ENCODE measurements at places on chromosomes 5 and 9.

GRCh38 chr9:114988962-114989599, 58.7 kb upstream of the TNFSF8 start:
- DNase-seq: peak; percentile 10

DNA sequence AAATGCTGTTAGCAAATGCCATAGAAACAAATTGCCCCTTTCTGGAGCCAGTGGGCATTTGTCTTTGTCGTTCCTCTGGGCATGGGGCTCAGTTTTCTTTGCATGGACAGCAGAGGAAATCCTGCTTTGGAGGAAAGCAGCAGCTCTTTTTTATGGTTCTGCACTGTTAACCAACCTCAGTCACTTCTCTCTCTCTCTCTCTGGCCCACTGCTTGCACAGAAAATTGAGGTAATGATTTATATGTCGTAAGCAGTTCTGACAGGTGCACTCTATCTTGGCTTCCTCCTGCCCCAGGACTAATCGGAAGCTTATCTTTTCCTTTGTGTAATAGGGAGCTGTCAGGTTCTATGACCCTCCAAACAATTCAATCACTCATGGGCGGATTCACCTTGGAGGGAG, 159.6 kb upstream of the GPR151 start:
- DNase-seq: no peak

DNA sequence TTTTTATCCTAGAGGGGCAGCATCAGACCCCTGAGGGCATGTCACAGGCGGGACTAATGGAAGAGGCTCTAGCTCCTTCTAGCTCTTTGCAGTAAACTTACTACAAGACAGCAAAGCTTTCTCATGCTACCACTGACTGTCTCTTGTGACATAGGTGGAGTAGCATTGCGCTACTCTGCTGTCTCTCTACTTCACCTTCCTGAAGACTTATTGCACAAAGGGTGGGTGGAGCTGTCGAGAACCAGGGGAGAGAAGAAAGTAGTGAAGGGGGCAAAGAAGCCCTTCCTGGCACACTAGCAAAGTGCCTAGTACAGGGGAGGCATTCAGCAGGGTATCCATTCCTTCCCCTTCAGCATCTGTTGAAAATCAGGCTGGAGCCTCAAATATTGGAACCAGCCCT, 36.1 kb upstream of the NEK6 start:
- no peak for DNase-seq

- DNase-seq: no peak
These were observed 18.5 kb downstream of the CCDC69 start for GRCh38 chr5:151205411-151205810.

GRCh38 chr5:32508806-32509805, 64.6 kb upstream of the ZFR start:
- no peak for DNase-seq

GRCh38 chr9:113991714-113992113, 86.4 kb downstream of the AMBP start:
- no peak for DNase-seq

DNA sequence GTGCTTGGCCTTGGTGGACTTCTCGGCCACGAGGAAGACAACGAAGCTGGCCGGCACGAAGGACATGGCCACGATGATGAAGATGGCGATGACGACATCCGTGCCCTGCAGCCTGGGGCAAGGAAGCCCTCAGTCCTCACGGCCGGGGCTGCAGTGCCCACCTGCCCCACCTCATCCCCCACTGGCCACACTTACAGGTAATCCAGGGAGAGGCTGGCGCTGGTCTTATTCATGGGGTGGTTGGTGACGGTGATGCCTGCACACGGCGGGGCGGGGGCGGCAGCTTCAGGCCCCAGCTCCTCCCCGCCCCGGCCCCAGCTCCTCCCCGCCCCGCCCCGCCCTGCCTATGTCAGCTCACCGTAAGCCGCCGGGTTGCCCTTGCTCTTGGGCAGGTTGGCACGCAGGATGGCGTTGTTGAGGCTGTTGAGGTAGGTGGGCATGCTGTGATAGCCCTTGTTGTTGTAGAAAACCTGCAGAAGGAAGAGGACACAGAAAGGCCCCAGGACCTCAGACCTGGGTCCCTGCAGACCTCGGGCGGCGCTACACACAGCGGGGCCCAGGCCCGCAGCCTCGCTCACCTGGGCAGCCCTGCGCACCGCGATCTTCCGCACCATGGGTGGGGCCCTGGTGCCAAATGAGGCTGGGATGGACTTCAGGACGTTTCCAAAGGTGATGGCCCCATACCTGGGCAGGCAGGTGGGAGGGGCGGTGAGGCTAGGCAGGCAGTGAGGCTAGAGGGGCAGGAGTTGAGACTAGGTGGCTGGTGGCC, 15.7 kb upstream of the CLIC3 start:
- DNase-seq: no peak

GRCh38 chr9:100352201-100352726, 478 bp downstream of the TEX10 start:
- peak; percentile 9 for DNase-seq

DNA sequence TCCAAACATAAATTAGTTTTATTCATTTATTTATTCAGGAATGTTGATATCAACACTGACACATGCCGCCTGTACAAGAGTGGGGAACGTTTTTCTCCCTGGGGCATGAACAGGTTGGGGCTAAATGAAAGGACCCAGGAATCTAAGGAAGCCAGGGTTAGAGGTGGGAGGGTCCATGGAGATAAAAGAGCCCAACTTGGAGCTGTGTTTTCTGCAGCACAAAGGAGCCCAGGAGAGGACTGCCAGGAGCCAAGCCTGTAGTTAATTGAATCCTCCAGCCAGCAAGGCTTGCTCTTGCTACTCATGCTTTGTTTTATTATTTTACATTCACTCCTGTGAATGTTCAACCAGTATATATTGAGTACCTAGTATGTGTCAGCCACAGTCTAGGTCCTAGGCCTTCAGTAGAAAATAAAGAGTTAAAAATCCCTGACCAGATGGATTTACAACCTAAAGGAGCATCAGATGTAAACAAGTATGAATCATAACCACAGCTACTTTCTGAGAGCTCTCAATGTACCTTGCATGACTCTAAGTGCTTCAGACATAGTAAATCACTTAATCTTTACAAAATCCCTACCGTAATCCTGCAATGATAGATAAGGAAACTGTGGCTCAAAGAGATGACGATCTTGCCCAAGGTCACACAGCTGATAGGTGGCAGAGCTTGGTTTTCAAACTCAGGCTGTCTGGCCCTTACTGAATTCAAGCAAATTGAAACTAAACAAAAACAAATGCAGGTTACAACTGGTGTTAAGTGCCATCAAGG, 69.8 kb downstream of the ASTN2 start:
- peak; percentile 86 for DNase-seq

DNA sequence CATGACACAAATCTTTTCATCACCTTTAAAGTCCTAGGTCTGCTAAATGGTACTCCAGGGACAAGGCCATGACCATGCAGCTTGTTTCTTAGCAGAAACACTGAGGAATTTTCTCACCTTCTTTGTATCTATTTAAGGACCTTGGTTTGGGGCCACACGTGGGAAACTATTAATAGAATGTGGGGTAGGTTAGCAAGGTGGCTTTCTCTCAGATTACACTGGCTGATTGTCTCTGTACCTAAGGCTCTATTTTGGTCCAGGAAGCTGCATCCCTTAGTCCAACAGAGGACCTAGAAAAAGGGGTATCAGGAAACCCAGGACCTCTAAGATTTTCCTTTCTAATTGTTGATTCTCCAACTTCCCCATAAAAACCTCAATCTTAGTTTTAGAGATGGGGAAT, 36.3 kb upstream of the FRMD3 start:
- DNase-seq: no peak

DNA sequence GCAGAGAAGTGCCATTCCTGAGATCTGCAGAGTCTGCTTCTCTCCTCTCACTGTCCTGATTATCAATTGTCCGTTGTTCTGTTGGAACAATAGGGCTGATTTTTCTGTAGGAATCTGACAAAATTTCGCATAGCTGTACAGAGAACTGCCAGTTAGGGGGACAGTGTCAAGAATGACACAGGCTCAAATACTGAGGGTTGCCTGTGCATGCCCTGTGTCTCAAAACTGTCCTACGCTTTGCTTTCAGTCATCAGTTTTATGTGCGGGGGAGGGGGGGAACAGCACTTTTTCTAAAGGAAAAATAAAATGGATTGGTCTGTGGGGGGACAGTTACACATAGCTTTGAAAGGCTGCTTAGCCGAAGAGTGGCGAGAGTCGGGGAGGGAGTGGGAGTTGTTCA, 248.6 kb downstream of the PDZD2 start:
- no peak for DNase-seq

DNA sequence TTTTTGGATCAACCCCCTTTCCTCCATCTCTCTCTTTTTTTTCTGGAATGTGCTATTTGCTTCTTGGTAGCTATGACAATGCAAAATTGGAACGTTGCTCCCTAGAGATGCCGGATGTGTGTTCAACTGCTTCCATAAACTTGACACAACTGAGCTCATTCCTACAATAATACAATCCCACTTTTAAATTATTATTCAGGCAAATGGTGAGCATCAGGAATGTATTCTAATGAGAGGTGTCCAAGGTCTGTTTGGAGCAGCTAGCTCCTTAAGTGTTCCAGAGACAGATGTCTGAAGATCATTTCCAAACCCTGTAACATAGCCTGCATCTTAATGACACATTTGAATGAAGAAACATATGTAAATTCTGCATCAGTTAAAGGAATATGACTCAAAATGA, 518.4 kb downstream of the TAF11L14 start:
- no peak for DNase-seq

DNA sequence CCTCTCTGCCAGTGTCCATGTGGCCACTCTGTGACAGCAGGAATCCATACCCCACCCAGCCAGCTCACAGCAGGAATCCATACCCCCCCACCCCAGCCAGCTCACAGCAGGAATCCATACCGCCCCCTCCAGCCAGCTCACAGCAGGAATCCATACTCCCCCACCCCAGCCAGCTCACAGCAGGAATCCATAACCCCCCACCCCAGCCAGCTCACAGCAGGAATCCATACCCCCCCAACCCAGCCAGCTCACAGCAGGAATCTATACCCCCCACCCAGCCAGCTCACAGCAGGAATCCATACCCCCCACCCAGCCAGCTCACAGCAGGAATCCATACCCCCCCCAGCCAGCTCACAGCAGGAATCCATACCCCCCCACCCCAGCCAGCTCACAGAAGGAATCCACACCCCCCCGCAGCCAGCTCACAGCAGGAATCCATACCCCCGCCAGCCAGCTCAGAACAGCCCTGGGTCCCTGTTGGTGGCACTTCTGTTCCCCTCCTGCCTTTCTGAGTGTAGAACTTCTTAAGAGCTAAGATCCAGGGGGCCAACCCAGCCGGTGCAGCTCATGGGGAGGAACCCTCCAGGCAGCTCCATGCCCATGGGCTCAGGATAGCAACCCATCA, 8.4 kb upstream of the RXRA start:
- no peak for DNase-seq

- no peak for DNase-seq
These were observed 123.6 kb upstream of the PITX1 start for GRCh38 chr5:135157421-135158313.

DNA sequence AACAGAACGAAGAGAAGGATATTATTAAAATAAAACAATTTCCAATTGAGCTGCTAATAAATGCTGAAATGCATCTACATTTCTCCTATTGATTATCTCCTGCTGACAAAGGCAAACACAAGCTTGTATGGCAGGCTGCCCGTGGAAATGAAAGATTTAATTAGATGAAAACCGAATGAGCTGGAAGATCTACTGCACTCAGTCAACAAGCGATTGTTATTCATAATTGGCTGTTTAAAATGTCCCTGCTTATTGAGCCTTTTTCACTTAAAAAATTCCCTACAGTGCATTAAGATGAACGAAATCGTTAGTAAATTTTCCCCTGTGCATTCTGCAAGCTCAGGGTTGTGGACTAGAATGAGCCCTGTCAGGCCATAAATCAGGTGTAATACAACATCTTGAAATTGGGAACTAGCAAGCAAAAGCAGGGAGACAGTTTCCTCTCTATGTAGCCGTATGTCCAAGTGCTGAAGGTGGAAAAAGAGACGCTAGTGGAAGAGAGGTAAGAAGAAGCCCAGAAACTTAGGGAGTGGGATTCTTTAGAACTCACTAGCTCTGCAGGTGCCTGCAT, 28.5 kb upstream of the KIF4B start:
- DNase-seq: no peak

DNA sequence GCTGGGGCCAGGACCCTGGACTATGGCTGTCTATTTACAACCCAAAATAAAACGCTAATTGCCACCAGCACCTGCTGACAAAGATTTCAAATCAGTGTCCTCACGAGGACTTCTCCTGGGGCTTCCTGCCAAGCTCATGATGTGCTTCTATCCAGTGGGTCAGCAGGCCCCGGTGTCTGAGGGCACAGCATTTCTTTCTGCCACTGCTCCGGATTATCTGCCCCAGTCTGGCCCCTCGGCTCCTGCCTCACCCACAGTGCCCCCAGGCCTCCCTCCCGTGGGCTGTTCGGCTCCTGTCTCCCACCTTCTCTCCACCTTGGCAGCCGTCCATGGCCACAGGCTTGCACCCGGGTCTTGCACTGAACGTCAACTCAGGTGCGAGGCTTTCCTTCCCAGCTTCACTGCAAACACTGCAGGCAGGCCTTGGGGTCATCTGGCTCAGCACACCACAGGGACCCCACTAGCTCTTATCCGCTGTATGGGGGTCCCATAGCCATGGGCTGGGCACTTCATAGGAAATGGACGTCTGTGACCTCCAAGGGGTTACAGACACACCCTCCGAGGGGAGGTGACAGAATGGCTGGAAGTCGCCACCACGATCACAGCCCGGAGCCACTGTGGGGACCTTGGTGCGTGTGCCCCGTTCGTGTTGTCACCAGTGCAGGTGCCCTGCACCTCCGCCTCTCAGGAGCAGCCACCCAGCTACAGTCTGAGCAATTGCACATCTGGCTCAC, 43.8 kb upstream of the FCN1 start:
- DNase-seq: no peak

GRCh38 chr9:134377976-134378375, 51.7 kb downstream of the RXRA start:
- DNase-seq: no peak

DNA sequence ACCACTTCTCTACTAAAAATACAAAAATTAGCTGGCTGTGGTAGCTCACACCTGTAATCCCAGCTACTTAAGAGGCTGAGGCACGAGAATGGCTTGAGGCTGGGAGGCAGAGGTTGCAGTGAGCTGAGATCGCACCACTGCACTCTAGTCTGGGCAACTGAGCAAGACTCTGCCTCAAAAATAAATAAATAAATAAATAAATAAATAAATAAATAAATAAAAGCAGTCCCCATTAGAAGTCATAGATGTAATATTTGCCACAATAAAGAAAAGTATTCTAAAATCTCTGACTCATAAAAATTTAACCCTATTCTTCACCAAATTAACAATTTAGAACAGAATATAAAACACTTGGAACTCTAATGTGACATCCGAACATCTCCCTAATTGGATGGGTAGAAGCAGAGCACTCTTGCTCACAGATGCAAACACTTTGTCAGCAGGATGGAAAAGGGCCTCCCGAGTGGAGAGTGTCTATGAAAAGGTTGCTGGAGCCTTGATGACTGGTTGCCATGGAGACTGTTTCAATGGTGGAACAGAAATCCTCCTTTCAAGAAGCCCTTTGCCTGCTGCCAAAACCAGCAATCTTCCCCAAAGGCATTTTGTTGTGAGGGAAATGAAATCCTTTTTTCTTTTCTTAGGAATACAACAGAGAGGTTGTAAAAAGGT, 38.9 kb upstream of the TRAF1 start:
- DNase-seq: no peak

- peak; percentile 6 for DNase-seq
These were observed 2222.7 kb upstream of the WWC1 start for GRCh38 chr5:166068547-166069335.

All from iris pigment epithelial cell (primary cell).